Activated CD8-positive, alpha-beta memory T cell treated with anti-CD3 and anti-CD28 coated beads for 48 hours (primary cell): ENCODE measurements at places on chromosomes 11 and 22.

DNA sequence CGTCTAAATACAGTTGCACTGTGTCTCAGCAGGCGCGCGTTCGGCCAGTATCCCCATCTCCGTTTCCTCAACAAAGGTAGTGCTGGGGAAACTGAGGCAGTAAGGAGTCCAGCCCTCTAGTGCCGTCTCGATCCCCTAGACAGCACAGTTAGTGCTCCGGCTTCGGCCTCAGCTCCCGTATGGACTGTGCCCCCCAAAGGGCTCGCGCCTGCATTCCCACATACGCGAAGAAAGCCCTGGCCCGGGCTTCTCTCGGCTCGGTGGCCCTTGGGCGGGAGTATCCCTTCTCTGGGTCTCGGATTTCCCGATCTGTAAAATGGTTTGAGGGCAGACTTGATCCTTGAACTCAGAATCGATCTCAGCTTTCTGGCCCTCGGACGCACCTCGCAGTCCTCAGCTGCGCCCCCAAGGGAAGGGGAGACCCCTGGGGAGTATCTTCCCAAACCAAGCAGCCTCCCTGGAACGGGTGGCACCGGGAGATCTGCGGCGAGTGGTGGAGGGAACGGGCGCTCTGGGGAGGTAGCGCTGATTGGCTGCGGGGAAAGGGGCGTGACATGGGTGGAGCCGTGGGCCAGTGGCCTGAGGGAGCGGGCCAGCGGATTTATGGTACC lies 759 bp upstream of the PEX16 start:
- no peak for DNase-seq

DNA sequence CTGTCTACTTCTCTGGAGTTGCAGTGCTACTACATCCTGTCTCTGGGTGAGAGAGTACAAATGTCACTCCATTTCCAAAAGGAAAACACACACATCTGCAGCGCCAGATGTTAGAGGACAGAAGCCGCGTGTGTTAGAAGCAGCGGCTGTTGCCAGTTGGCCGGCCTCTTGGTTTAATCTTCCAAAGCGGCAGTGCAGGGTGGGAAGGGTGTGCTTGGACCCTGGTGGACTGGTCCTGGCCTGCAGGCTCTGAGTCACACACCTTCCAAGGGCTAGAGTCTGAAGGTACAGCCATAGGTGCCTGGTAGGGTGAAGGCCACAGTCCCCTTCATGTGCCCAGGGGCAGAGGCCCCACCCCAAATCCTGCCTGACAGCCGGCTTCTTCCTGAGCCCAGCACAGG lies 99.8 kb downstream of the CTTN start:
- DNase-seq: no peak

- no peak for DNase-seq
These were observed 86.7 kb downstream of the ALX4 start for GRCh38 chr11:44223238-44223637.

DNA sequence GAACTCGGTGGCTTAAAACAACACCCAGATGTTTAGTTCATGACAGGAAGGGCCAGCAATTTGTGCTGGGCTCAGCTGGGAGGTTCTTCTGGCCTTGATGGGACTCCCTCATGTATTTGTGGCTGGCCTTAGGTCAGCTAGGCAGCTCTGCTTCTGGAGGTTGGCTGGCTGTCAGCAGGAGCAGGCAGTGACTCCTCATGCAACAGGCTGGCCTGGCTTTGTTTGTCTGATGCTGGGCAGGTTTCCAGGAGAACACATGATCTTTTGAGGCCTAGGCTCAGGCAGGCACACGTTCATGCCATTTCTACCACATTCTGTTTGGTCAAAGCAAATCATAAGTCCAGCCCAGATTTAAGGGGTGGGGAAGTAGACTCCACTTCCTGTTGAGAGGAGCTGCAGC lies 571.2 kb downstream of the TBC1D22A start:
- DNase-seq: no peak

GRCh38 chr11:13238879-13239514 lies 38.6 kb upstream of the BMAL1 start:
- no peak for DNase-seq
